ENCODE measurements at places on chromosomes 2 and 18.

- no peak for DNase-seq
These were observed 391.1 kb downstream of the DCC start for GRCh38 chr18:52730972-52731619.

GRCh38 chr18:59918320-59918755 lies 18.5 kb downstream of the PMAIP1 start:
- peak; percentile 63 for DNase-seq

GRCh38 chr2:96320728-96321622 lies 4.1 kb upstream of the ITPRIPL1 start:
- DNase-seq = no peak

DNA sequence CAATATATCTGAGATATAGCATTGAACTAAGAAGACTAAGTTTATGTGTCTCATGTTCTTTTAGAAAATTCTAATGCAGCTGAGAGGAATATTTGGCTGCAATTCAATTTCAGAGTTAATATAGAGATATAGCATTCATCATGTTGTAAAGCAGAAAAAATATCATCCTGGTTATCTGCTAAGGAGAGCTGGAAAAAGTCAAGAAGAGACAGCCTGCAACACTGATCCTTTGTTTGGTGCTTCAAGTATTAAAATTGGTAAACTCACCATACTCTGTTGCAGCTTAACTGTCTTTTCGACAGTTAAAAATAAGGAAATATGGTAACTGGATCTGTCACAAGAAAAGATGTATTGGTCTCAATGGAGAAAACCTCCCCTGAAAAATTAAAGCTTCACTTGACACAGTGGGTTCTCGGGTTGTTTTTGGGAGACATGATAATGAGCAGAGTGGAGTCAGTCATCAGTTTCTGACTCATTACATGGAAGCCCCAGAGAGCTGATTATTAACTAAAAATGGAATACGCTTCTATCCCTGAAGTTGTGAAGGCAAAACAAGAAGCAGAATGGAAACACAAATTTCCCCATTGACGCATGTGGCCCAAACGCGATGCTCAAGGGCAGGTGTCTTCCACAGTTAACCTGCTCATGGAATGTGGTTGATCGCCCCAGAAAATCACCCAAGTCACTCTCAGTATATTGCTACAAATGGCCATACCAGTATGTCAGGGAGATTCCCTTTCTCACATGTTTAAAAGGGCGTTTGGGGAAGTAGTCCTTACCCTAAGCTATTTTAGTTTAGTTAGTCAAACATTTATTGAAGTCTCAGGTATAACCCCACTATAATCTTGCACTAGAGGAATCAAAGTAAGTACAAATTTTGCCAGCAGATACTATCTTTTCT lies 8.2 kb downstream of the BCL2 start:
- no peak for DNase-seq

DNA sequence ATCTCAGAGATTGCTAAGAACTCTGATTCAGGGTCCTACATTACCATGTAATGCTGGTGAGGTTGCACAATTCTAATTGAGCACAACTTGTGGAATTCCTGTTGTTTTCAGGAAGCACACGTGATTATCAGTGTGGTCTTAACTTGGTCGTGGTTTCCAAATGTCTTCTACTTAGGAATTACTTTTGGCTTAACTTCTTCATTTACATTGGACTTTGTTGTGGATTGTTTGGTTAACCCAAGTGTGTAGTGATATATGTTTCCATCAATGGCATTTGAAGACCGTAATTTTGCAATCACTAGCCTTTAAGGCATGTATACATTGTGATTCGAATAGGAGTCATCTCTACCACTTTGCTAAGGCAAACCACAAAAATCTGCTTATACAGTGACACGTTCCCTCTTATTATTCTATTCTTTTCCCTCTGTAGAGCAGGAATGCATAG lies 373.3 kb downstream of the IRS1 start:
- no peak for DNase-seq

DNA sequence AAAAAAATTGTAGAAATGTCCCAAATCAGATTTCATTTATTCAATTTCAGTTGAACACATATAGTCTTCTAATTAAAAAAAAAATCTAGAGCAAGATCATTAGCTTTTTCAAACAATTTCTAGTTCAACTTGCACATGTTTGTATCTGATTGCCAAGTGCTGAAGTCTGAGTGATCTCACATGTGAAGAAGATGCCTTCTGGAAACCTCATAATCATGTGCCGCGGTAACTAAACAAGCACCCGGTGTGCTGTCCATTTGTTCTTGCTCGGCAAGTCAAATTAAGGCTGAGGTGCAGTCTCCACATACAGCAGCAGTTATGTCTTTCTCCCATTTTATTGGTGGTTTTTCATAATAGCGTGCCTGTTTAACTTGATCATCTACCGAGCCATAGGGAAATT lies 18.7 kb downstream of the CABLES1 start:
- DNase-seq = no peak

DNA sequence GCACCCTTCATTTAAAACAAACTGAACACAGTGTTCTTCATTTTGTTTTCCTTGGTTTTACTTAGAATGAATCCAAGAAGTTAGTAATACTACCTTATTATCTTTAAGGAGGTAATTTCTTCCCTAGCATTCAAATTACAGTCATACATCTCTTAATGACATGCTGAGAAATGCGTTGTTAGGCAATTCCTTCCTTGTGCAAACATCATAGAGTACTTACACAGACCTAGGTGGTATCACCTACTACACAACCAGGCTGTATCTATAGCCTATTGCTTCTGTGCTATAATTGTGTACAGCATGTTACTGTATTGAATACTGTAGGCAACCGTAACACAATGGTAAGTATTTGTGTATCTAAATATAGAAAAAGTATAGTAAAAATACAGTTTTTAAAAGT lies 8.4 kb upstream of the CABYR start:
- no peak for DNase-seq

GRCh38 chr2:225310745-225311144 lies 88.8 kb upstream of the NYAP2 start:
- DNase-seq = no peak

GRCh38 chr2:8543383-8544170 lies 138.3 kb upstream of the ID2 start:
- DNase-seq = no peak

DNA sequence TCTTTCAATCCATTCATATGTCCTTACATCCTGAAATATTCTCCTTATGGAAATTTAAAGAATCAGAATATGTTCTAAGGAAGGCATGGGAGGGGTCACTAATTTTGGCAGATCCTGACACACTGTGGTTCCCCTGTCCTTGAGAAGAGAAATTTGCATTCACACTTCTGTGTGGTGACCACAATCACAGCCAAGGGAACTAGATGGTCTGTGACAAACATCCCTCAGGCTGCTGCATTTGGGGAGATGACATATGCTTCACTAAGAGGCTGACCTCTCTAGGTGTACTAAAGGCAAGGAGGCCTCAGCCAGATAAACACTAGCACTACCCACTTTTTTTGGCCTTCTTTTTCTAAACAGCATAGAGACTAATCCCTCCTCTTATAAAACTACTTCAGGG lies 129.6 kb downstream of the MREG start:
- no peak for DNase-seq

DNA sequence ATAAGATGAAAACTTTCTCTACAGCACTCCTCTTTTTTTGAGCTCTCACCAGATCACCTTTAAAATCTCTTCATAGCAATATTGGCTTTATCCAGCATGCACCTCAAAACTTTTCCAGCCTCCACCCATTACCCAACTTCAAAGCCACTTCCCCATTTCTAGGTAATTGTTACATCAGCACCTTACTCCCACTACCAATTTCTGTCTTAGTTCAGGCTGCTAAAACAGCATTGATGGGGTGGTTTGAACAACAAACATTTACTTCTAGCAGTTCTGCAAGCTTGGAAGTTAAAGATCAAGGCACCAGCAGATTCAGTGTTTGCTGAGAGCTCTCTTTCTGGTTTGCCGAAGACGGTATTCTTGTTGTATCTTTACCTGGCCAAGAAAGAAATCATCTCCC lies 114.0 kb upstream of the SLC39A10 start:
- DNase-seq = no peak

Measured in NCI-H345 (cell line).